ENCODE measurements at places on chromosomes 5 and 9.

DNA sequence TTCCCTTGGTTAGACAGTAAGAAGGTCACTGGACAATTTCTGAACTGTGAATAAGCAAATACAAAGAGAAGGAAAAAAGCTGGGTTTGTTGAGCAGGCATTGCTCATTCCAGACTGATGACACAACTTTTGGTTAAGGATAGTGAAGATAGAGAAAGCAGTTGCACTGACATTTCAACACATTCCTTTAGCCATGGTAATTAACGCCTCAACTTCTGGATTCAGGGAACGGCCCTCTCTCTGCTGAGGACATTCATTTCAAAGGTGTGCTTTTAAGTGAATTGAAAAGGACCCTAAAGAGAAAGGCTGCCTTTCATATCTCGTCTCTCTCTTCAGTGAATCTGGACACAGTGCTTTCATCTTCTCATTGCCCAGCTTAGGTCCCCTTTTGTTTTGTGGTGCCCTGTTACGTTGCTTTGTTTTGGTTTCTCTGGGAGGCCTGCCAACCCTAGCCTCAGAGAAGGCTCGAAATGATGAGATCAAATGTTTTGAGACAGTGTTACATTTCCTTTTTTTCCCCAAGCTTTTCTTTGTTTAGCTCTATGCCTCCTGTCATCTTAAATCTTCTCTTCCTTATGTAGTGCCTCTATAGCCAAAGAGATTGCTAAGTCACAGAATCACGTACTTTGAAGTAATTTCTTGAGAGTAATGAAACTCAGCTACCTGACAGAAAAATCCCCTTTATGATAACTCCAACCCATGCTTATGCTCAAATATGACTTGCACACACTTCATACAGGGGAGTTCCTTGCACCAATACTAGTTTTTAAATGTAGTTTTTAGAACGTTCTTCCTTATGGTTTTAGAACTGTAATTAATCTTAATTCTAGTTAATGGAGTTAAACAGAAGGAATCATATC lies 94.4 kb upstream of the IFNE start:
- DNase-seq: peak; percentile 38

DNA sequence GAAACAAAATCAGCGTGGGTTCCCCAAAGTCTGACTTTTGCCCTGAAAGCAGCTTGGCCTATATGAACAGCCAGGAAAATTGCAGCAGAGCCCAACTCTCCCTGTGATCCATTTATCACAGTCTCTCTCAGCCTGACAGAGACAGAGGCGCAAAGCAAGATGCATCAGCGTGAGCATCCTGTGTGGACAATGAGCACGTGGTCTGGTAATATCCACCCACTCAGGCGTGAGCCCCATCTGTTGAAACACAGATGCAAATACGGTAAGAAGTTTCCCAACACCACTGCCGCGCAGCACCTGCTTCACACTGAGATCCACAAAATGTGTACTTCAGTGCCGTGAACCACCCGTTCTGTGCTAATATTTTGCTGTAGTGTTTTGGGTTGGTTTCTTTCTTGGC lies 114.6 kb downstream of the MRPL36 start:
- DNase-seq: no peak

DNA sequence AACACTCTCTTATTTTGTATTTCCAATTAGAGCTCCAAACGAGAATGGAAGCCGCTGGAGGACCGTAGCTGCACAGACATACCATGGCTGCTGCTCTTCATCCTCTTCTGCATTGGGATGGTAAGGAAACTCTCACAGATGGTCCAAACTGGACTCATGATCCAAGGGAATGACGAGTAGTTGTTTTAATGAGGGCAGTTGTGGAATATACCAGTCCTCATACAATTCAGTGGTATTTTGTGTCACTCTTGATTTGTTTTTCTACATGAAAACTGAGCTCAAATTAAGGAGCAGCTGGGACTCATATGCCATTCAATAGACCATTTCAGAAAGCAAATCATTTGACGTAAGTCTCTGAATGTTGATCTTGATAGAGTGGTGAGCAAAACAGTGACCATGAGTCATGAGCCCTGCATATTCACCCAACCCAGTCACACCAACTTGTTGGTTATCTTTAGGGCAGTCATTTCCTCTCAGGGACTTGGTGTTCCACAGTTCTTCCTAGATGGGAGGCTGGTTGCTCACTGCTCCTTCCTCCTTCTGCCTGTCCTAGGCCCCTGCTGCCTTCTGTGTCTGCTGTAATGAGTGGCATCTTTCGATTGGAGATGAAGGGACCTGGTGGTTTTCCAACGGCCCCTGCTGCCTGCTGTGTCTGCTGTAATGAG lies 54.9 kb downstream of the SLC44A1 start:
- peak; percentile 42 for DNase-seq

DNA sequence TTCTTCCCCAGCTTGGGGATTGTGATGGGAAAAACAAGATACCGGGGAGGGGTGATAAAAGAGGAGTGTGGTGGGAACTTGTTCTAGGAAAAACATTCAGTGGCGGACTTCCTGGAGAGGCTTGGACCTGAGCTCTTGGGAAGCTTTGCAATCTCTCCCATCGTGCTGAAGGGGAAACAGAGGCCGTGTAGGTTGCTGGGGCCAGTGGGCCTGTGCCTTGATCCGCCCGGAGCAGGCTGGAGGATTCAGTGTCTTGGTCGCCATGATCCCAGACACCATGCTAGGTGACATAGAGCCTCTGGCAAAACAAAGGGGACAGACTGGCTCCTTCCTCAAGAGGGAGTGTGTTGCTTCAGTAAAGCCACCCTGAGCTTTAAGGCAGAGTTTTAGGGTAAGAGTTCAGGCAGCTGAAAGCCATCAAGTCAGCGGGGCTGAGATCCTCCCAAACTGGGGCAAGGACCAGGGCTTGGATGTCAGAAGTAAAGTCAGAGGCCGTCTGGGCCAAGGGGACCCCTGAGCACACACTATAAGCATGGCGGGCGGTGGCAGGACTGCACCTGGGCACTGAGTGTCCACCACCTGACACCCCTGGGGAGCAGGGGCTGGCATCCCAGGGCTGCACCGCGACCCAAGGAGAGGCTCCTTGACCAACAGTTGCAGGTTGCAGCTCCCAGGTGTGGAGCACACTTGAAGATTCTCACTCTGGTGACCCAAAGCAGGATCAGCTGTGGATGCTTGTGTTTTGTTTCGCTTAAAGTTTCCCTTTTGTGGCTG lies 44.7 kb downstream of the TRIP13 start:
- no peak for DNase-seq

GRCh38 chr5:172437445-172438318 lies 16.6 kb downstream of the SH3PXD2B start:
- no peak for DNase-seq

DNA sequence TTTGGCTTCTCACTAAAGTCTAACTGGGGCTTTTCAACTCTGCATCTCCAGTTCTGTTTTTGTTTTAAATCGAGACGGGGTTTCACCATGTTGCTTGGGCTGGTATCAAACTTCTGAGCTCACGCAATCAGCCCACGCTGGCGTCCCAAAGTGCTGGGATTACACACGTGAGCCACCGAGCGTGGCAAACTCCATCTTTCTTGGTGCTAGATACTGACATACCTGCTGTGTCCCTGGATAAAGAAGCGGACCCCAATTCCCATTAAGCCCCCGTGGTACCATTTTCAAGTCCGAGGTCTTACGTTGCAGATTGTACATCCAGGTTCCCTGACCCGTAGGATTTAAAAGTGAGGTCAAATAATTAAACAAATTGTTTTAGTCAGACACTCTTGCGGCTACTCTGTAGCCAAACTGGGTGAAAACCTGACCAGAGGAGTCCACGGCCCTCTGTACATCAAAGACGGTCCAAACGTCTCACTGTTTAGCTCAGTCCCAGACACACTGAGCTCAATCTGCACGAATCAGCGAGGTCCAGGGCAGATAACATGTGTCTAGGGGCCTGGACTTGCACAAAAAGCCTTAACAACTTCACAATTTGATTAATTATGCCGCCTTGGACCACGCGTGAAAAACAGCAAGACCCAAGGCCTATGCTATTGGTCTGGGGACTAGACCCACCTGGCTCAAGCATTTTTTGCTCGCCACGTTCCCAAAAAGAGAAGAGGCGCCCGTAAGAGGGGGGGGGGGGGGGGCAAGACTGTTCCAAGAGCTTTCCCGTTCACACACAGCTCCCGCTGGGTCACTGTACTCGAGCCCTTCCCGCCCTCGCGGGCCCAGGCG lies 727 bp upstream of the DNAJA1 start:
- DNase-seq: no peak

GRCh38 chr5:126124706-126125345 lies 298.4 kb upstream of the GRAMD2B start:
- DNase-seq: no peak

DNA sequence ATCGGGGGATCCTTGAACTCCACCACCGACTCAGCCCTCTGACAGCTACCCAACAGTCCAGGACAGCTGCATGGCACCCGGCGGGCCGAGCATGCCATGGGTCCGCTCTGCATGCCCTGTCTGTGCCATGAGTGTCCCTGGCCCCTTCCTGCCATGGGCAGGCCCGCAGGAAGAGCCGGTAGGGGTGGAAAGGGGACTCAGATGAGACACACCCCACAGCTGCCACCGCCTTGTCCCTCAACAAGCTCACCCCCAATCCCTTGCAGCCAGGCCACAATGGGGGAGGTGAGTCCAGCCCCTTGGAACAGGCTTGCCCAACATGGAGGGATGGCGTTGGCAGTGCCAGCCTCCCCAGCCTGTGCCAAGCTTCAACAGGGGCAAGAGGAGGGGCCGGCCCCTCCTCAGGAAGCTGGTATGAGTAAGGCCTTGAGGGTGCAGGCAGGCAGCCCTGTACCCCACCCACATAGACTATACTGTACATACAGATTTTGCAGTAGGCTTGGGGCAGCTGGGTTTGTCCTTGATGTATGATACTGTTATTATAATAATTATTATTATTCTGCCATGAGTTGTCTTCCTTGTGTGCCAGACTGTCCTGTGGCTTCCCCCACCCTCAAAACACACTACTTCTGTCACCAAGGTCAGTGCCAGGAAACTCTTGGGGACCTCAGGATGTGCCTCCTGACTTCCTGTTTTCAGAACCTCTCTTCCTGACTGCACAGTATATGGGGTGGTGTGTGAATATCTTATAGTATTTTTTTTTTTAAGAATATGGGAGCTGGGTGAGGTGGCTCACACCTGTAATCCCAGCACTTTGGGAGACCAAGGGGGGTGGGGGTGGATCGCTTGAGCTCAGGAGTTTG lies 12.0 kb upstream of the SLC34A1 start:
- DNase-seq: no peak

DNA sequence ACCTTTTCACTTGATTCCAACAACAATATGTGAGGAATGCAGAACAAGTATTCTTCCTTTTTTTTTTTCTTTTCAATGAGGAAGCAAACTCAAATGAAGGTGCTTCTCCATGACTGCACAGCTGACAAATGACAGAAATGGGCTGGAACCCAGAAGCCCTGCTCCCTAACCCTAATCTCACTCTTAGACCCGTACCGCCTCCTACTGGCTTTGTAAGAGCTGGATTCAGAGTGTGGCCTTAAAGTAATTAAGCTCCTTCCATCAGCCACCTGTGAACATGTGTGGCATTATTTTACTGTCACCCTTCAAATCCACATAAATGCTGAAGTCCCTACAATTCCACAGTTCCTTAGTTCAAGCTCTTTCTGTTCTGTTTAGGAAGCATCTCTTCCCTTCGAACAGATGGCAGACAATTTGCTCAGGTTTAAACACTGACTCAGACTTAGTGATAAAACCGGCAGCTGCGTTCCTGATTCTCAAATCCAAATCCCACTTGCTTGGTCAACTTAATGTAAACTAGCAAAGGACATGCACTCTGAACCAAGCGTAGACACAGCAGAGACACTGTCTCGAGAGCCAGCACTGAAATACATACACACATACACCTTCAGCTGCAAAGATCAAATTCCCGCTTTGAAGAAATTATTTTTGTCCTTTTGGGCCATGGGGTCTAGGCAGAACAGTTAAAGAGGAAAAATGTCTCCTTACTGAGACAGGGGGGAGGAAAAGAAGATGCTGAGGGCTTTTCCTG lies 316.7 kb upstream of the TLE4 start:
- no peak for DNase-seq

DNA sequence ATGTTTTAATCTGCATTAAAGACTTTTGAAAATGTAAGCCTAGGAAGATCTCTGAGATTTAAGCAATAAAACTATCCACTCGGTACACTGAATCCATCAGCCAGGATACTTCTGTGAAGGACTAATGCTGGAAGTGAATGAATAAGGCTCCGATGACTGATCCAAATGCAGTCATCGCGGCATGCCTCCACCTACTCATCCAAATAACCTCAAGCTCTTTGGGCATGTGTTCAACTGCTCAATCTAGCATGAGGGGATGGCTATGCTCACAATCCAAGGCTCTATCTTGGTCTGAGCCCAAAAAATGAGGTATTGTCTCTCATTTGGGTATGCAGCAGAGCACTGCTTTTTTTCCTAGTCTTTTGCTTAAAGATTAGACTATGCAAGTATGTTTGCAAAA lies 19.2 kb downstream of the MARCHF3 start:
- no peak for DNase-seq
